ENCODE measurements at places on chromosomes 7 and 10.

GRCh38 chr10:22437620-22438588 is 92.6 kb downstream of the SPAG6 start:
- no peak for DNase-seq

DNA sequence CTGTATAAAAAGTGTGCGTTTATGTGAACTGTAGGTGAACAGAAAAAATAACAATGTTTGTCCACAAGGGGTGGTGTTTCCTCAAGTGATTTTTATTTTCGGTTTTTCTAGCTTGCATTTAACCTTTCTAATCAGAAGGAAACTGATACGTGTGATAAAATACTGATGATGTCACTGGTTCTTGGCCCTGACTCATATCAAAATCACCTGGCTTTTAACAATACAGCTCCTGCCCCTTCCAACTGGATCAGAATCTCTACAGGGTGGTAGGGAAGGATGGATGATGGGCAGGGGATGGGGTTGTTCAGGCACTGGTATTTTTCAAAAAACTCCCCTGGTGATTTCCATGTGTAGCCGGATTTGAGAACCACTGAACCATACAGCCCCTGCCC is 10.9 kb downstream of the NPFFR1 start:
- no peak for DNase-seq

DNA sequence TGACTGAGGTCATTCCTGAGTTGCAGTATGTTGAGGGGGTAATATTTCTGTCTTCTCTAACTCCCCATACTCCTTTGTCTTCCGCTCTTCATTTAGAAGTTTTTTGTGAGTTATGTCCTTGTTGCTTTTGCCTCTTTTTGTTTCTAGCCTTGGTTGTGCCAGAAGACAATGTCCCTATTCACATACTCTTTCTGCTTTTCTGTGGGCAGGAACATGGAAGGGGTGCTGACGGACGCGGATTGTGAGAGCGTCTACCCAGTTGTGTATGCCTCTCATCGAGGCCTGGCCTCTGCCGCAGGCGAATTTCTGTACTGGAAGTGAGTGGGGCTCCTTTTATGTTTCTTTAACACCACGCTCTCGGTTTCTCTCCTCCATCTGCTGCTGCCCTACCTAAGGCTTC is 20.5 kb downstream of the STAG3 start:
- DNase-seq: no peak

- peak; percentile 35 for DNase-seq
These were observed 652.8 kb downstream of the KCNMA1 start for GRCh38 chr10:76984559-76985443.

- peak; percentile 86 for DNase-seq
These were observed 100.0 kb upstream of the EGR2 start for GRCh38 chr10:62916141-62916603.

DNA sequence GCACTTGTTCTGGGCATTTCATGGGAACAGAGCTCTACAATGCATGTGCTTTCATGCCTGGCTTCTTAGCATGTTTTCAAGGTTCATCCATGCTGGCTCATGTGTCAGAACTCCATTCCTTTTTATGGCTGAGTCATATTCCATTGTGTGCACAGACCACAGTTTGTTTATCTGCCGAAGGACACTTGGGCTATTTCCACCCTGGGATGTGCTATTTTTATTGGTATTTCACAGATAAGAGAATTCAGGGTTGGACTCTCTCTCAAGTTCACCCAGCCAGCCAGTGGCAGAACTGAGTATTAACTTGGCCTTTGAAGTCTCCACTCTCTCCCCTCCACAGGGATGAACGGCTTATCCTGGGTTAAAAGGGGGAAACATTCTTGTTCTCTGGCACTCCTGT is 190.7 kb upstream of the GPR26 start:
- DNase-seq: no peak

- no peak for DNase-seq
These were observed 44.4 kb upstream of the SP4 start for GRCh38 chr7:21383227-21384220.

DNA sequence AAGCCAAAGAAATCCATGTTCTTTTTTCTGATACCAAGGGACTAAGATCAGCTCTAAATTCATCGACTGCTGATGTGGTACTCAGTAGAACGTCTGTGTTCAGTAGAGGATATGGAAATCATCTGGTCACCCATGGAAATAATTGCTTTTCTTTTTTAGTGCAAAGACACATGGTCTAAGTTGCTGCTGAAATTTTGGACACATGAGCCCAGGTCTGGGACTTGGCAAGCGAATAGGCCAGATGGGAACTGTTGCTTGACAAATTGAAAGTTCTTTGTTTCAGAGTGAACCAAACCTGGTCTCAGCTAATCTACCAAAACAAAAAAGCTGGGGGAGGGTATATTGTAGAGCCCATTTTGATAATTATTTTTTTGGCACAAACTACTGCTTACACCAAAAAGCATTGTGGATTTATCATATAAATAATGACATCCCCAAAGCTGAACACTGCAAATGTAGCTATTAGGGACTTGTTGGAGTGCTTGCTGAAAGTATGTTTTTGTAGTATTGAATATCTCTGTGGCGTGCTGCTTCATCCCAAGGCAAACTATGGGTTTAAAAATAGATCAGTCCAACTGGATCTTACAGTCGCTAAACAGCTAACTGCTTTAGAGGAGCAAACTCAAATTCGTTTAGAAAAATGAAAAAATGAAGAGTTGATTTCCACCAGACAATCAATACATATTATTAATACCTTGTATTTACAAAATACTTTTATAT is 144.7 kb downstream of the TRIL start:
- no peak for DNase-seq

GRCh38 chr10:19014034-19014433 is 34.6 kb upstream of the MALRD1 start:
- DNase-seq: no peak

- no peak for DNase-seq
These were observed 46.7 kb upstream of the ANTXRL start for GRCh38 chr10:46239993-46240683.

DNA sequence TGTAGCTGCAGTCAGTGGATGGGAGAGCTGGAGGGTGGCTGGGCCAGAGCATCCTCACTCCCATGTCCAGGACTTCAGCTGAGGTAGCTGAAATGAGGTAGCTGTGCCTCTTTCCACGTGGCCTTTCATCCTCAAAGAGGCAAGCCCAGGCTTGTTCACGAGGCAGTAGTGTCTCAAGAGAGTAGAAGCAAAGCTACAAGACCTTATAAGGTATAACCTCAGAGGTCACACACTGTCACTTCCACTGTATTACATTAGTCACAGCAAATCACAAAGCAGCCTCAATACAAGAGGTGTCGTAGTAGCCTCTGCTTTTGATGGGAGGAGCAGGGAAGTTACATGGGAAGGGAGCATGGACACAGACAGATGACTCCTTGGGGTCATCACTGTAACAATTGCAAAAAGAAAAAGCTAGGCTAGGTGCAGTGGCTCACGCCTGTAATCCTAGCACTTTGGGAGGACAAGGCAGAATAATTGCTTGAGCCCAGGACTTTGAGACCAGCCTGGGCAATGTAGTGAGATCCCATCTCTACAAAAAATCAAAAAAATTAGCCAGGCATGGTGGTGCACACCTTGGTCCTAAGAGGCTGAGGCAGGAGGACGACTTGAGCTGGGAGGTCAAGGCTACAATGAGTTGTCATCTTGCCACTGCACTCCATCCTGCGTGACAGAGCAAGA is 97.5 kb downstream of the SKIDA1 start:
- no peak for DNase-seq

- no peak for DNase-seq
These were observed 301.8 kb upstream of the NFE2L3 start for GRCh38 chr7:25850216-25850615.

DNA sequence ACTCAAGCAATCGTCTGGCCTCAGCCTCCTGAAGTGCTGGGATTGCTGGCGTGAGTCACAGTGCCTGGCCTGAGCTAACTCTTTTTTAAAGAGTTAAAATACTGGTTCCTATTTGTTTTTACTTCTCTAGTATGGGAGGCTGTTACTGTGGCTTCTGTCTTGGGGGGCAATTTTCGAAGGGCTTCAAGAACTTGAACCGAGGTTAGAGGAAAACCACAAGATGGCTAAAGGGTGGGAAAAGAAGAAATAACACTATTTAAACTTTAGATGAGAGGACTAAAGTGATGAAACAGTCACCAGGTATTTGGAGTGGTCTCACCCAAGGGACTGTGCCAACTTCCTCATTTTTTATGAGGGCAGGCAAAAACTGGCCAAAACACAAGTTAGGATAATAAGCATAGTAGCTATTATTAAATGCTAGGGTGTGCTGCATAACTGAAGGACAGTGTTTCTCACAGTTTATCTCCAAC is 17.8 kb downstream of the MET start:
- DNase-seq: no peak

- DNase-seq: peak; percentile 65
These were observed 77.9 kb downstream of the SNX10 start for GRCh38 chr7:26369593-26369992.

- no peak for DNase-seq
These were observed 106.6 kb upstream of the DOCK1 start for GRCh38 chr10:126798649-126799048.

DNA sequence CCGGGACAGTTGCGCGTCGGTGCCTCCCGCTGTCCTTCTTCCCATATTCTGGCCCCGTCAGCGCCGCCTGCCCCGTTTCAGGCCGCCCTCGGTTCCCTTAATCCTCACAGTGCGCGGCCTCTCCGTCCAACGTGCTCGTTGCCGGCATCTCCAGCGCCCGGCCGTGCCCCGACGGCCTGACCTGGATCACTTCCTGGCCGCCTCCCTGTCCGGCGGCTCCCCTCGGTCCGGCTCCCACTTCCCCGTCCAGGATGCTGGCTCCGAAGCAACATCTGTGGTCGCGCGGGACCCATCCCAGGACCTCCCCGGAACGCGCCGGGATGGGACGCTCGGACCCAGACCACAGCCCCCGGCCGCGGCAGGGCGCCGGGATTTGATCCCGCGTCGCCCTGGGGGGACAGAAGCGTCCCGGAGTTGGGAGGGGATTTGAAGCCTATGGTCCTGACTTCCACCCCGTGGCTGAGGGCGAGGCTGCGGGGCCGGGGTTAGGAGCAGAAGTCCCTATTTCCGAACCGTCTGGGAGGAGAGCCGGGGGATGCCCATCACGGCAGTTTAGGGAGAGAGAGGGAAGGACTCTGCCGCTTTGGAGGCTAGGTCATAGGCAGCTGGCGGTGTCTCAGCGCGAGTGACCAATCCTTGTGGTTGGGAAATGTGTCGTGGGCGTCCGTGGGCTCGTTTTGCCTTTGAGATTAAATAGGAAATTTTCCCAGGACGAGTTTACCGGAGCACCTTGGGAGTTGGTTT is 53.8 kb downstream of the KCTD7 start:
- no peak for DNase-seq

DNA sequence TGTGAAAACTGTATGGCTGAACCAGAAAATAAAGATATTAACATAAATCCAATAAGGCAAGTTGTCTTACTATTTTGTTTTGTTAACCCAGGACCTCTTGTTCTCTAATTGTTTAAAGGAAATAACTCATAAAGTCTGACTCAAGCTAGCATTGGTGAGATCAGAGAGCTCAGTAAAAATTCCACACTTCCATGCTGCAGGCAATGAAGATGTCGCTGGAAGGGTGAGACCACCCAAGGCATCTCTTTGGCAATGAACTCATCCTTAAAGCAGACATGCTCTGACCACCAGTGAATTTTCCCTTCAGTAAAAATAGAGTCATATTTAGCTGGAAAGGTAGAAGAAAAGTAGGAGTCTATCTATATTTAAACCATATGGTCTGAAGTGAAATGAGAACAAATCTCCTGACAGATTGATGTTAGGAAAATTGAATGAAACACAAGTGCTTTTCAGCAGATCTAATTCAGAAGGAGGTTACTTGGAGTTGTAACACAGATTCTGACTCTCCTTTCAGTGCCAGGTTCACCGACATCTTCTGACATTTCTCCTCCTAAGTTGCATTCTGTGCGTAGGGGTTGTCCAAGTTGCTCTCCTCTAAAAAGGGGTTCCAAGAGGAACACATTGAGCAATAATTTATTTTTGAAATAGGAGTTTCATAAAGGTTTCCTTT is 32.8 kb upstream of the VIPR2 start:
- no peak for DNase-seq

GRCh38 chr7:157689269-157690057 is 352.7 kb downstream of the DNAJB6 start:
- DNase-seq: no peak

DNA sequence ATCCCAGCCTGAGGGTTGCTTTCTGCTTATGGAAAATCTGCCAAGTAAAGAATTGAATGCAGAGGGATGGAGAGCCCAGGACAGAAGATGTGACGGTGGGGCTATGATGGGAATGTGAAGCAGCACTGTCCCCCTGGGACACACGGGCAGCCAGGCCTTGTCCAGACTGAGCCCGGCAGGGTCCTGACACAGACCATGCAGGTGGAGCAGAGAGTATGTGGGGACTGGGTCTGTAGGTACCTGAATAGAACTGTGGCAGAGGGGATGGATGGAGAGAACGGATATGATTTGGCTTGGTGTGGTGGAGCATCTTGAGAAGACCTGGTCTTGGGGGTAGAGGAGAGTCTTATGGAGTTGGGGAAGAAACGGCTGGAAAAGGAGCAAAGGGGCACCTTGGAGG is 732 bp upstream of the LRRC18 start:
- DNase-seq: no peak

- no peak for DNase-seq
These were observed 101.2 kb downstream of the NRP1 start for GRCh38 chr10:33233221-33233620.

- DNase-seq: no peak
These were observed 311.4 kb upstream of the AKR1E2 start for GRCh38 chr10:4514445-4515108.

GRCh38 chr7:44881066-44881600 is 4.2 kb downstream of the PURB start:
- no peak for DNase-seq

DNA sequence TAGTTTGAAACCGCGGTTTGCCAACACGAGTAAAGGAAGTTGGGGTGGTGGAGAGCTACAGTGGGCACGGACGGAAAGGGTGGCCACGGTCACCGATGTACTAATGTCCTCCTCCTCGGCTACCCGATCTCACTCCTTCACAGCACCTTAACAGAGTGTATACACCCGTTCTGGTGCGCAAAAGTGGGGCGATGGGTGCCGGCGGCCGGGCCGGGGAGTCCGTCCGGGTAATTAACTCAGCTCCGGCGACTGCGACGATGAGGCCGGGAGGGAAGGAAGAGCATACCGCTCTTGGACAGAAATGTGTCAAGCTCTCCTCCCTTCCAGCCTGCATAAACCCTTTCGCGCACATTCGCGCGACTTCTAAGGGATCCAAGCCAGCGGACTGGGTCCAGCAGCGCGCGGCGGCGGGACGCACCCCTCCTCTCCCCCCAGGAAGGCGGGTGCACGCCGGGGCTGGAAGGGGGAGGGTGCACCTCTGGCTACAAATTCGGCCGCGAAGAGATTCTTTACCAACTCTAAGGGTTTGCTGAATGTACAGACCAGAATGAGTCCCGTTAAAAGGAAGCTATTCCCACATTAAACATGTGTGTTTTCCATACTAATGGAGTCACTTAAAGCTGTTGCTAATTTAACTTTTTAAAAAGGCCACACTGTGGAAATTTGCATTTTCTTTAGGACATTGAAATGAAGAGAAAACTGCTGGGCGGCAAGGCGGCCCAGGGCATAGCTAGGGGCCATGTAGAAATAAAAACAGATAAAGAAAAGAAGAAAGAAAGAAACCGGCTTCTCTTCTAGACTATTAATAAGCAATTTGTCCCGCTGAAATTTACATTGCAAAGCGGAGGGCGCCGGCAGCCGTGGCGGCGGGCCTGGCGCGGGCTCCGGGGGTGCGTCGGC is 6.6 kb upstream of the EBF3 start:
- DNase-seq: no peak

- DNase-seq: no peak
These were observed 38.4 kb downstream of the ZNF518A start for GRCh38 chr10:96168546-96168945.
